ENCODE measurements at places on chromosomes 3 and 15.

GRCh38 chr3:12393894-12394293 lies 90.4 kb upstream of the TSEN2 start:
- ATAC-seq: no peak

DNA sequence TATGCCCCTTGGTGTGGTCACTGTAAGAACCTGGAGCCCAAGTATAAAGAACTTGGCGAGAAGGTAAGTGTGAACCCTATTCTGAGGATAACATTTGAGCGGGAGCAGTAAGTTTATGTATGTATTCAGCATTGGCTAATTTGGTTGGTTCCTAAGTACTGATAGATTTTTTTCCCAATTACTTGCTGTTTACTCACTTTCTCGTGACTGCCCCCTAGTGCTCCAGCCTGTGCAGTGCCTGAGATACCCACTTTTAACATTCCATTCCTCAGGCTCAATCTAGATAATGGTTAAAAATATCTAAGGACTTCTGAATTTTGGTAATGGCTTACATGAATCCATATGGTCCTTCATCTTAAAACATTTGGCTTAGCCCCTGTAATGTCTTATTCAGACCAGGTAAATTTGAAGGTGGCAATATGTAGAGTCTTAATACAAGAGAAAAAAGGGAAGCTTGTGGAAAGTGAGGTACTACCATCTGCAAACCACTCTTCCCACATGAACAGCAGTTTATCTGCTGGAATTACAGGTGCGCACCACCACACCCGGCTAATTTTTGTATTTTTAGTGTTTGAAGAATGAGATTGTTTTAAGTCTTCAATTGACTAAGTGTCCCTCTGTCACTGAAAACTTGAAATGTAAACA lies 7.1 kb downstream of the ELL3 start:
- peak; percentile 87 for ATAC-seq

GRCh38 chr15:91234759-91235158 lies 134.7 kb downstream of the SV2B start:
- ATAC-seq: no peak

- peak; percentile 85 for ATAC-seq
Measured at GRCh38 chr15:73139744-73140553, 87.7 kb downstream of the NEO1 start.

DNA sequence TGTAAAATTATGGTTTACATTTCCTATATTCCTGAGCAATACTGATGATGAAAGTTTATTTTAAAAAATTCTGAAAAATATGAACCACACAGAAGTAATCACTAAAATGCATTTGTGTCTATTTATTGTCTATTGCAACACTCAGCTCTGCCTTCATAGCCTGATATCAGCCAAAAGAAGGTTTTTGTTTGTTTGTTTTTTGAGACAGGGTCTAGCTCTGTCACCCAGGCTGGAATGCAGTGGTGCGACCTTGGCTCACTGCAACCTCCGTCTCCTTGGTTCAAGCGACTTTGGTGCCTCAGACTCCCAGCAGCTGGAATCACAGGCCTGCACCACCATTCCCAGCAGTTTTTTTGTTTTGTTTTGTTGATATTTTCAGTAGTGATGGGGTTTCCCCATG lies 1560.2 kb downstream of the SI start:
- no peak for ATAC-seq

DNA sequence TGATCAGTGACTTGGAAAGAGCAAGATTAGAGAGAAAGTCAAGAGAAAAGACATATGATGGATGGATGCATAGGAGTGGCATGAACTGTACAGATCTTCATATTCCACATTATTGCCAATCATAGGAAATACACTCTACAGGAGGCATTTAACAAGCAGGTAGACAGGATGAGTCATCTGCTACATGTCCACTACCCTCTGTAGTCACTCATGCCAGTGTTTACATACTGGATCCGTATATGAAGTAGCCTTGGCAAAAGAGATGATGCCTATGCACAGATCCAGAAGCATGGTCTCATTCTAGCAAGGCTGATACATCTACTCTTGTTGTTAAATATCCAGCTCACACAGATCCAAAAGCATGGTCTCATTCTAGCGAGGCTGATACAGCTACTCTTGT lies 632.1 kb downstream of the ROBO2 start:
- ATAC-seq: no peak

DNA sequence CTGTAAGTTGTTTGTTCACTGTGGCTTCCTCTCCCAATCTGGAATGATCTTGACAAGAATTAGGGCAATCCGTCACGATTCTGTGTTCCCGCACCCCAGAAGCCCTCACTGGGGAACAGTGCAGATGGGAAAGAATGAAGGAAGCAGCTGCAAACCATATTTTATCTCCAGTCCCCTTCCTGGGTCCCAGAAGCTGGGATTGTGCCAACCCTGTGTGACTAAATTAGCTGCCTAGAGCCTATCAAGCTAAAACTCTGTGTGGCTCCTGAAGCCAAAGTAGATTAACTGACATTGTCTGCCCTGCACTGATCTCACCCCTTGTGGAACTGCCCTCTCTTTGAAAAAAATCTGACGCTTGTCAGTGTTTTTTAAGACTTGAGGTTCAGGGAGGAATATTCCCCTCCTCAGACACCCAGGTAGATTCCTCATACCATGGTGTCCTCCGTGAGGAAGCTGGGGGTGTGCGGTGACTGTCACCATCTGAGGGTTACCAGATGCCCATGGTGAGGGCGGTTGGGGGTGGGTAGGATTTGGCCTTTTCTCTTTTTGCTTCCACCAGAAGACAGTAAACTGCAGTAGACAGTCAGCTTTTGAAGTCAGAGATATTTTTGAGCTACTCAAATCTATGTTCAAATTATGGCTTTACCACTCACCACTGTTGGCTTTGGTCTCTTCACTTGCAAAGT lies 358.3 kb upstream of the TPM1 start:
- ATAC-seq: no peak

GRCh38 chr3:63679186-63679585 lies 26.7 kb downstream of the SNTN start:
- ATAC-seq: no peak

- ATAC-seq: no peak
Measured at GRCh38 chr3:19114461-19114860, 33.8 kb upstream of the KCNH8 start.

DNA sequence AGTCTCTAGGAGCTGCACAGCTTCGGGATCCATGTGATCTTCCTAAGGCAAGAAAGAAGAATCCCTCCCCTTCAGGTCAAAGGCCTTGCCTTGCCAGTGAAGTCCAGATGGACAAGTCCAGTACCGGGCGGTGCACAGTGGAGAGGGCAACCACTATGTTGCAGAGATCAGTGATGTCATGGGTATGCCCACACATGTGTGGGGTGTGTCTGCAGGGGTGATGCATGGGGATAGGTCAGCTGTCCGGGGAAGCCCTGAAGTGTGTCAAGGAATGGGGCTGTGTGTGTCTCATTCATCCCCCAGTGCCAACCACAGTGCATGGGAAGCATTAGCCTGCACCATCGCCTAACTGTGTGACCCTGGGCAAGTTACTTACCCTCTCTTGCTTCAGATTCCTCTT lies 66.5 kb downstream of the TLE3 start:
- ATAC-seq: no peak

DNA sequence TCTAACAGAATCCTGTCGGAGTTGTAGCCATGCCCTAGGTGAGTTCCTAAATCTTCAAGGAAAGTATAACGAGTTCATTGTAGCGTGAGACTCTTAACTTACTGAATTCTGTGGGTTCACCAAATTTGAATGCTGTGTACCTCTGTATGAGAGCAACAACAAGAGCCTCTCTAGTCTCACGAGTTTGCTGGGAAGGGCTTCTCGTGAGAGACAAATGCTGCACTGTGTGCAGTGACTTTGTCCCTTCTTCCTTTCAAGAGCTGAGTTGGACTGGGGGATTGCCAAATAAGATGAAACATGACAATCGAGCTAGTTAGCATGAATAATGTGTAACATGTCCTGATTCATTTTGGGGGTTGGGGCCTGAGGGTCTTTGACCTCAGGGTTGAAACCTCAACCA lies 32.2 kb downstream of the KAT2B start:
- no peak for ATAC-seq

- no peak for ATAC-seq
Measured at GRCh38 chr3:58482917-58483636, 8.8 kb upstream of the KCTD6 start.
